ENCODE measurements at places on chromosomes 1 and 21.

DNA sequence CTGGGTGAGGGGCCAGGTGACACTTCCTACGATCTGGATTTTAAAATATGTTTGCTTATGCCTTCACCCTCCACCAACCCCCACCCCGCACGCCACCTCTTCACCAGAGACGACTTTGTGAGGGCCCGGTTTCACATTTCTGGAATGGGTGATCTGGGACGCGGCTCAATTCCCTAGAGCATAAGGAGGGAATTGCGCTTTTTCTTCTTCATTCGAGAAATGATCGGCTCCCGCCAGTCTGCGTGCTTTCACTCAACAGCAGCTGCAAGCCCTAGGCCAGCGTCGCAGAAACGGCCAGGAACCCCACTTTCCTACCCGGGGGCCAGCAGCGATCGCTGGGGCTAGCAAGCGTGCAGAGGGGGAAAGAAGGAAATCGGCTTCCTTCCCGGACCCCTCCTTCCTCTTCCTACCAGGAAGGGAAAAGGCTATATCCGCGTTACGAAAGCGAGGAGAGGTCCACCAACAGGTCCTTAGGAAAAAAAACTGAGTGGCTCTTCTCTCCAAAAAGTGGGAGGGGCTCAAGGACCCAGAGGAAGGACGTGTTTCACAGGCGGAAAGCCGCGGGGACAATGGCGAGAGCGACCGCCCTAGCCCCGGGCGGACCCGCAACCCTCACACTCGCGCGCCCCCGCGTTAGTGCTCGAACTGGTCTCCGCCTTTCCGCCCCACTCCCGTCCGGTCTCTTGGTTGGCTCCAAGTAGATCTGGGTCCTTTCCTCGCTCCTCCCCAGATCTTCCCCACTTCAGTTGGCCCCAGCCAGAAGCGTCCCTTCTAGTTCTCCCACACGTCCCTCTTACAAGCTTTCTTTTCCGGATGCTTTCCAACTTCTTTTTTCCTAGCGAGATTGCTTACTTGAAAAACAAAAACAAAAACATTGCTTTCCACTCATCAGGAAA lies 1.1 kb upstream of the ADAMTS1 start:
- DNase-seq: no peak

GRCh38 chr1:193438771-193439170 lies 252.4 kb upstream of the B3GALT2 start:
- DNase-seq: no peak

- no peak for DNase-seq
Observed at GRCh38 chr1:162899422-162900146, 38.6 kb upstream of the CCDC190 start.

- no peak for DNase-seq
Observed at GRCh38 chr21:41754479-41754891, 12.4 kb downstream of the RIPK4 start.

GRCh38 chr1:206518206-206518605 lies 10.9 kb downstream of the RASSF5 start:
- no peak for DNase-seq

- DNase-seq: no peak
Observed at GRCh38 chr1:225413708-225414375, 14.0 kb downstream of the LBR start.
